ENCODE measurements at places on chromosomes 7 and 10.

GRCh38 chr7:158655507-158655906 is 49.1 kb downstream of the NCAPG2 start:
- no peak for DNase-seq

- DNase-seq = peak; percentile 32
Observed at GRCh38 chr10:130807721-130808120, 503.8 kb downstream of the TCERG1L start.

GRCh38 chr7:144174613-144175012 is 8.7 kb upstream of the CTAGE4 start:
- no peak for DNase-seq

DNA sequence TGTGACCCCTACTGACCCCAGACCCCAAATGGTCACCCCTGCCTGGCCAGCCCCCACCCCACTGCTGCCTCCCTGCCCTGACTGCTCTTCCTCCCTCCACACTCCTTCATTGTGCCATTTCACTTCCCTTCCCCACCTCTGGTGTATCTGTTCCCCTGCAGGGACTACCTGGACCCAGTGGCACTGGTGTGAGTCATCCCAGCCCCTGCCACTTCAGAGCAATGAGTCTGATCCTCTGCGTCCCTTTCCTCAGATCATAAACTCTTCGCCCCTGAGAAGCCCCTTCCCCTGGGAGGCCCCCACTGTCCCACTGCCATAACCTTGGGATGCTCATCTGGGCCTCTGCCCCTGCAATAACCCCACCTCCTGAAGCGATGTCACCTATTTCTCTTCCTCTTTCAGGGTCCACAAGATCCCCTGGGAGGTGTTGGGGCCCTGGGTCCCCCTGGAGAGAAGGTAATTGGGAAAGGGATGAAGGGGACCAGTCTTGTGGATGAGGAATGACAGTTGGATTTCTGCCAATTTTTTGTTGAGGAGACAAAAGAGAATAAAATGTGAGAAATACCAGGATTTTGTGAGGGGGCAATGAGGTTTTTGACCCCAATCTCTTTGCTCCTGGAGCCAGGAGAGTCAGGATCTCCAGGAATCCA is 19.1 kb upstream of the VOPP1 start:
- DNase-seq = no peak

DNA sequence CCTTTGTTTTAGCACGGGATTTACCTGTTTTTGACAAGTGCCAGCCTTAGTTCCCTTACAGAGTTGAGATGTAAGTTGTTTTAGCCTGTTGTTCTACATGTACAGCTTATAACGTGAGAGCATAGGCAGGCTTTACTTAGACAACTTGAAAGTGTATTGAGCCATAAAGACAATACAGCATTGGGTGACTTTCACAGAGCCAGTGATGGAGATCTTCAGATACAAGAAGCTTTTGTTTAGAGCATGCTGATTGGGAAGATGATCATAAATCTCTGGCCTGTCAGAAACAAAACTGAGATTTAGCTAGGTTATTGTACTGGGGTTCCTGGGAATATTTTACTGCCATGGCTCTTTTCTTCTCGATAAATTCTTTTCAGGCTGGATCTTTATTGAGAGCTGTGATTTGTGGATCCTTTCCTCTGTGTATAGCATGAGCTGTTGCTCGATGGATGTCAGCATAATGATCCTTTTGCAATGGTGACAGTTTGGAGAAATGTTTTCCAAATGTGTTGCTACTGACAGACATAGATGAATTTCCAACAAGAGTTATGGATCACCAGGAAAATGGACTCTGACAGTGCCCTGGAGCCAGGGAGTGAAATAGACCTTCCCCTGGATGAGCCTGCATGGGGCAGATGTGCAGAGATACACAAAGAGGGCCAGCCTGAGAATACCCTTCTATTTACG is 30.2 kb downstream of the LHFPL3 start:
- DNase-seq = no peak

DNA sequence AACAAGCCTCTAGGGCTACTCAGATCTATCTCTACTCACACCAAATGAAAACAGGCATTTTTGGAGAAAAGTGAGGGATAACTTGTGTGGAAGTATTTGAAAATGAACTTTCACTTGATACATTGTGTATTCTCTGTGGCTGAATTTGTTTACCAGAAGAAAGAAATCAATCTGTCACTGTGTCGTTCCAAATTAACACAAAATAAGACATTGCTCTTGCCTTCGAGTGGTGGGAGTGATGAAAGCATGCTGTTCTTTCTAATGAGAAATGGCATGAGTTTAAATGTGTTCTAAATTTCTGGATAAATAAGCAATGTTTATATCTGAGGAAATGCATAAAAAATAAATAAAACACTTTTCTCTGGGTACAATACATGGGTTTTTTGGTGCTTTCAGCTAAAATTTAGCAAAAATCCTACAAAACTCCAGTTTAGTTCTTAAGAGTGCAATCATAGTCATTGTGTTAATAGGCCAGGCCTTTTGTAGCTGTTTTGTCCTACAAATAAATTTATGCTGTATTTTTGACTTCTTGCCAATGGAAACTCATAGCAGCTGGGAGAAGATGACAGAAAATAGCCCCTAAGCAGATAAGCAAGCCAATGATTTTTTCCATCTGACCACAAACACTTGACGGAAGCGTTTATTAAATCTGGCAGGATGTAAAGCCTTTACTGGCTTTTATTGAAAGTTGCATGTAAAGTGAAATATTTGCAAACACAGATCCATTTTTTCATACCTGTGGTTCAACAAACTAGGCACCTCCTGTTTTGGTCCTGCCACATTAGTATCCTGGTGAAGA is 1064.1 kb upstream of the GHITM start:
- DNase-seq = no peak

DNA sequence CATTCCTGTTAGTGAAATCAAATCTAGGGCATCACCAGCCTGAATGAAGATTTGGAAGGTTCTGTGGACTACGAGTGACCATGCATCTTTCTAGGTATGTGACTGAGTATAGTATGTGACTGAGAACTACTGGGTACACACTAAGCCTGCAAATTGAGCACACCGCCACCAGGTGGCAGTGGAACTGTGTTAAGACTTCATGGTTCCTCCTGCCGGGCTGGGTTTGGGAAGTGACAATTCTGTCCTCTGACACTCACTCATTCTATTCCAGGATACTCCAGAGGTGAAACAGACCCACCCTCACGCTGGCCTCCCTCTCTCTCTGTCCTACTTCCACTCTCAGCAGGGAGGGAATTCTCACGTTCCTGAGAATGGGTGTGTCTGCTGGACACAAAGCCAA is 84.0 kb upstream of the TMEM248 start:
- DNase-seq = no peak

DNA sequence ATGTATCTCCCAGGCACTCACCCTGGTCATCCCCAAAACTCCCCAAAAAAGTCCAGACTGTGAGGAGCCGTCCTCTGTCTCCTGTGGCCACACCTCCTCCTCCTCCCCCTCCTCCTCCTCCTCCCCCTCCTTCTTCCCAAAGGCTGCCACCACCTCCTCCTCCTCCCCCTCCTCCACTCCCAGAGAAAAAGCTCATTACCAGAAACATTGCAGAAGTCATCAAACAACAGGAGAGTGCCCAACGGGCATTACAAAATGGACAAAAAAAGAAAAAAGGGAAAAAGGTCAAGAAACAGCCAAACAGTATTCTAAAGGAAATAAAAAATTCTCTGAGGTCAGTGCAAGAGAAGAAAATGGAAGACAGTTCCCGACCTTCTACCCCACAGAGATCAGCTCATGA is 7.1 kb downstream of the LMOD2 start:
- no peak for DNase-seq

DNA sequence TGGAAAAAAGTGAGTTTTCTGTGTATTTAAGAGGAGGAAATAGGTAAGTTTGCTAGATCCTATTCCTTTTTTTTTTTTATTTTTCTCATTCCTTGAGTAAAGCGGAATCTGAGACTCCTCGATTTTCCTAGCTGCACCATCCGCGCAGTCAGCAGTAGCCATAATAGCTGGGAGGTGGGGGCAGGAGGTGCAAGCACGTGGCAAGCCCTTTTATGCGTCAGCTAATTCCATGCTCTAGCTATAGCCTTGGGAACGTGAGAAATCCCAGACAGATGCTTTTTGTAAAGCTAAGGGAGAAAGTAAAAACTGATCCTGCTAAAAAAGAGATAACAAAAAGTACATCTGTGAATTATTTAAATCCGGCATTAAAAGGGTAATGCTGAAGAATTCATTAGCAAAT is 33.2 kb upstream of the TPK1 start:
- no peak for DNase-seq

GRCh38 chr10:84294766-84295447 is 33.5 kb upstream of the CCSER2 start:
- DNase-seq = no peak

DNA sequence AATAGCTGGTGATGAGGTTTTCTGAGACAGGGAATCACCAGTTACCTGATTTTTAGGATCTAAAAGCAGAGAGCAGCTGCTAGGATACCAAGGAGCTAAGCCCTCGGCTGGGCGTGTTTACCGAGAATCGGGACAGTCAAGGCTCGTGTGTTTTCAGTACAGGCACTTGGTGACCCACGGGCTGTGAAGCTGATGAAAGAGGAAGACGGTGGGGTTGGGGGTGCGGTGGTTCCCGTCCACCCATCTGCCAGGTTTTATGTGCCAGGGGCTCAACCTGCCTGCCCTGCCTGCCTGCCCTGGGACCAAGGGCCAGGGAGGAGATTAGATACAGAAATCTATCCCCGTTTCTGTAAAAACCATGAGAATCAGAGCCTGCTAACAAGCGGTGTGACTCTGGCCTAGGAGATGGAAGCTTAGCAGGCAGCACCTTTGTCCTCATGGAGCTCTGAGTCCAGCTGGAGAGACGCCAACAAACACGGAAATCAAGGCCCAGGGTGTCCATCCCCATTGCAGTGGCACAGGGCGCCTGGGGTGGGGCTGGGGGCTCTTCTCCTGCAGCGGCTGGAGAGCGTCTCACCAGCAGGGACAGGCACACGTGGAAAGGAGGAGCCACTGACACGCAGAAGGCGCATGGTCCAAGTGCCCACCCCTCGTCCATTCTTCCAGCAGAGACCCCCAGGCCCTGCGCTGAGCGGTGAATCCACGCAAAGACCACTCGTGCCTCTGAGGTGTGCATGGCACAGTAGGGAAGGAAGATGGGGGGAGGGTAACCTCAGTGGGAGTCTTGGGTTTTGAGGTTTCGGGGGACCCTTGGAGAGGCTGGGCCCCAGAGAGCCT is 265.0 kb upstream of the TCERG1L start:
- DNase-seq = peak; percentile 60

DNA sequence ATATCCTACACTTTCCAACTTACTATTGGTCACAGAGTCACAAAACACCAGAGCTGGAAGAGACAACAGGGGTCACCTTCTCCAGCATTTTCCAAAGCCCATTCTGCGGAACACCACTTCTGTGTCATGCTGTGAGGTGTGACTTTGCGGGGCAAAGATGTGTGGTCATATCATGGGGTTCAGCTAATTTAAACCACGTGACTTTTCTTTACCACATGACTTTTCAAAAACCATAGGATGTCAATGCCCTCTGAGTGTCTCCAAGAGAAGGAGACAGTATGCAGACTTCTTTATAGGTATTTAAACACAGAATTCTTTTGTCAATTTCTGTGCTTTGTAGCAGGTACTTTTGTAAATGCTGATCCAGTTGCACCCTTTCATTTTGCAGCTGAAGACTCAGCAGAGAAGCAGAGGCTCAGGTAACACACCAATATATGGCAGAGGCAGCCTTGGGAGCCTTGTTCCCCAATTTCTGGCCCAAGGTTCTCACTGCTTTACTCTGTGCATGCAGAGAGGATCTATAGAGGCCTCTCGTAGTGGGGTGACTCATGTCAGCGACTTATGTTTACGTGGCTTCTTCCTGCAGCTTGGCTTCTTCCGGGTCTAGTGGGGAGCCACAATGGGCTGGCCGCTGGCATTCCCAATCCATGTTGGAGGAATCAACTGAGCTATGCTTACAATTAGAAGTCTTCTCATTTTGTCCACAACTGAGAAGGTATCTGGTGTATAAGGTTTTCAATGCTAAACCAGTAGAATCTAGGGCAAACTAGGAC is 104.0 kb upstream of the RHOBTB1 start:
- no peak for DNase-seq

DNA sequence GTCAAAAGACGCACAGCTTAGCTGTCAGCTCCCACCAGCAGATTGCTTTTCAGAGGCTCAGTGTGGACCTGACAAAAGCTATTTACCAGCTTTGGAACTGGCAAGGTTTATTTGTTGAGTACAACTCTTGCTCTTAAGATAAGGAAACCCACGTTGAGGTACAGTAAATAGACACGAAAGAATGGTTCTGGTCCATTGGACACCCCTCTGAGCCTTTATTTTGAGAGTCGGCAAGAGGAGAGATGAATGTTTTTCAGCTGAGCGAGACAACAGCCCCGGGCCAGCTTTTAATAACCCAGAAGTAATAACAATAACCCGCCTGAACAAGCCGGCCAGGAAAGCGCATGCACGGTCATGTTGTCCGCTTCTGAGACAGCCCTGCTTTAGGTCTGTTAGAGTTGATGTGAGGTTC is 49.0 kb downstream of the WNT2 start:
- no peak for DNase-seq

DNA sequence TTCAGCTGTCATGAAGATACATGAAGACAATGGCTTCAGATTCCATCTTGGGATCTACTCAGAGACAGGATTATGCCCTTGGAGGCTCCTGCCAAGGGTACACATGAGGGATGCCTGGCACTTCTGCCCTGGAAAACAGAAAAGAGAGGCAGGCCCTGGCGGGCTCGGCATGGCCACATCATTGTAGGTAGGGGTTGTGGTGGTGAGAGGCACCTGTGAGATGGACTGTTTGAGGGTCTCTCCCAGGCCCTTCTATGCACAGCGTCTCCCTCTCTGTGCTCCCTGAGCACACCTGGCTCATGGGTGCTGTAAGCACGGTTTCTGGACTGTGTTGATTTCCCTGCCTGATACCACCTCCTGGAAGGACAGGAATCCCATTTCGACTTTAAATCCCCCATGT is 304.3 kb downstream of the GLRX3 start:
- peak; percentile 39 for DNase-seq

DNA sequence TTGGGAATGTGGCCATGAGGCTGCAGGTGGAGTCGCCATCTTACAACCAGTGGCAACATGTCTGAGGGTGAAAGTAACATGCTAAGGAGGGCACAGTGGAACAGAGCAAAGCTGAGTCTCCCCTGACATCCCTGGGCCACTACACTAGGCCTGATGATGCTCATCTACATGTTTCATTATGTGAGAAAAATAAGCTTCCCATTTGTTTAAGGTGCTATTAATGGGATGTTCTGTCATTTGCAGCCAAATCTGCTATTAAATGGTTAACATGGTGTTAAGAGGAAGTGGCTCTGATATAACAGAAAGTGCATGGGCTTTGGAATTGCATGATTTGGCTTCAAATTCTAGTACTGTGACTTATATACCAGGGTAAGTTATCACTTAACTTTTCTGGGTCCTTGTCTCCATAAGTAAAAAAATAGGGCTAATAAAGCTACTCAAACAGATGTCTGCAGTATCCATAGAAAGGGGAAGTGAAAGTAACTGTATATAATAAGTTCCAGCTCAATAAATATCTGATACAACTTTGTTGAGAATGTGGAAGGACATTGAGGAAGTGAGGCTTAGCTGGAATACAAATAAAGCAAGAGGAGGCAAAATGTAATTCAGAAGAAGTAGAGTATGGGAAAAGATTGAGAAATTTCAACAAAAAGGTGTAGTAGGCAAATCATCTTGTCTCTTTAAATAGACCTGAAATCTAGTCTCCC is 158.9 kb downstream of the RTKN2 start:
- DNase-seq = no peak

- no peak for DNase-seq
Observed at GRCh38 chr10:21449288-21449966, 76.1 kb downstream of the SKIDA1 start.

GRCh38 chr10:85542936-85543730 is 823.5 kb downstream of the GRID1 start:
- no peak for DNase-seq
